GM19239 (cell line): ENCODE measurements at places on chromosomes 3 and 15.

DNA sequence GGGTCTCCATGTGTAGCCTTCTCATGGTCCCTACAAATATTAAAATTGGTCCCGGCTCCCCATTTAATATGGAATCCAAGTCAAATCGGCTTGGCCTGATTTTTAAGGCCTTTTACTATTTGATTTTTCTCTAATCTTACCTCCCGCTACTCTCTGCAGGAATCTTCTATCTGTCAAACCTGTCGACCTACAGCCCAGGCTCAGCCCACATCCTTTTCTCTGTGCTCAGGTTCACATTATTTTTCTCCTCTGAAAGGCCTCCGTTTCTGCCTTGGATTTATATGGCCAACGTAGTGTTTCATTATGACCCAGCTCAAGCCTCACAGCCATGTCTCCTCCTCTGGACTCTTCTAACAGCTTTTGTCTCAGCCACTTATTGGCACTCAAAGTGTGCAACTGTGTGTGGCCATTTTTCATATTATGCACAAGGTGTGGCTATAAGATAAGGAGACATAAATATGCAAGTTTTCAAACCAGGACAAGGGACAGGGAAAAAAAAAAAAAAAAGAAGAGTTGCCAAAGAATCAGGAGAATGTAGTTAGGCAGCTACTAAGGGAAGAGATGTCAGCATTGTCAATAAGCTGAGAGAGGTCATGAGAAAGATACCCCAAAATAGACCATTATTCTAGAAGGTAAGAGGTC lies 2.1 kb upstream of the GLCE start:
- no peak for DNase-seq

- DNase-seq = no peak
These were observed 130.2 kb upstream of the CFAP20DC start for GRCh38 chr3:59180006-59180405.

- no peak for DNase-seq
These were observed 29.7 kb upstream of the MYRIP start for GRCh38 chr3:39779511-39780230.

GRCh38 chr15:99716540-99717095 lies 16.6 kb downstream of the LYSMD4 start:
- DNase-seq = no peak

DNA sequence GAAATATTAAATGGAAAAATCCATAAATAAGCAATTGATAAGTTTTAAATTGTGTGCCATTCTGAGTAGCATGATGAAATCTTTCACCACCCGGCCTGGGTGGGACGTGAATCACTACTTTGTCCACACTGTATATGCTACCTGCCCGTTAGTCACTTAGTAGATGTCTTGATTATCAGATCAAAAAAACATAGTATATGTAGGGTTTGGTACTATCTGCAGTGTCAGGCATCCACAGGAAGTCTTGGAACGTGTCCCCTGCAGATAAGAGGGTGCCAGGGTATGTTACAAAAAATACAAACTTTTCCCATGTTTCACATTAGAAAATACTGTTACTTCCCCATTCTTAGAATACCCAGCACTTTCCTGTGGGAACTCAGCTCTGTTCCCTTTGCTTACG lies 35.2 kb downstream of the FAM81A start:
- DNase-seq = no peak

DNA sequence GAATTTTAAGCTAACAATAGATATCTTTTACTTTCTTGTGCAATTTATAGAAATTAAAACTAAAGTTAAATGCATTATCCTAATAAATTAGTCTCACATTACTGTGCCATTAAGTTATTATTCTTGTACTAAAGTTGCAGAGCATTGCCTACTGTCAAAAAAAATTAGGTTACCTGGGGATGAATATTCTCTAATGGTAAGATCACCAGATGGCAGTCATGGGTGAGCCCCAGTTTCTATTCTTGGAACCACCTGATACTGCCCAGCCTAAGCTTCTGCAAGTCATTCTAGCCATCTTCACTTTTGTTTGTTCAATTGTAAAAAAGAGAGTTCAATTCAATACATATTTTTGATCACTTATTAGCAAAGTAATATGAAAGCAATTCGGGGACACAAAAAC lies 213.2 kb downstream of the CADM2 start:
- DNase-seq = no peak

DNA sequence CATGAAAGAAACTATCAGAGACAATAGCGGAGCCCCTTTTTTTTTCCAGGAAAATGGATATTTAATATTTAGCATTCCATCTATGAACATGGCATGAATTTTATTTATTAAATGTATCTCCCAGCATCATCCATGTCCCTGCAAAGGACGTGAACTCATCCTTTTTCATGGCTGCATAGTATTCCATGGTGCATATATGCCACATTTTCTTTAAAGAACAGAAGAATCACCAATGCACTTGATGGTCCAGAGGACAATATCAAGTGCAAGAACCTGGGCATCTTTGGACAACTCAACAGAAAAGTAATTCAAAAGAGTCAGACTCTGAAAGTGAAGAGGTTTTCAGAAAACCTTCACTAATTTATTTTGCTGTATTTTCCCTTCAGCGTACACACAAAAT lies 133.0 kb upstream of the SLC7A14 start:
- no peak for DNase-seq

GRCh38 chr3:7315037-7315436 lies 454.1 kb downstream of the GRM7 start:
- DNase-seq = no peak

DNA sequence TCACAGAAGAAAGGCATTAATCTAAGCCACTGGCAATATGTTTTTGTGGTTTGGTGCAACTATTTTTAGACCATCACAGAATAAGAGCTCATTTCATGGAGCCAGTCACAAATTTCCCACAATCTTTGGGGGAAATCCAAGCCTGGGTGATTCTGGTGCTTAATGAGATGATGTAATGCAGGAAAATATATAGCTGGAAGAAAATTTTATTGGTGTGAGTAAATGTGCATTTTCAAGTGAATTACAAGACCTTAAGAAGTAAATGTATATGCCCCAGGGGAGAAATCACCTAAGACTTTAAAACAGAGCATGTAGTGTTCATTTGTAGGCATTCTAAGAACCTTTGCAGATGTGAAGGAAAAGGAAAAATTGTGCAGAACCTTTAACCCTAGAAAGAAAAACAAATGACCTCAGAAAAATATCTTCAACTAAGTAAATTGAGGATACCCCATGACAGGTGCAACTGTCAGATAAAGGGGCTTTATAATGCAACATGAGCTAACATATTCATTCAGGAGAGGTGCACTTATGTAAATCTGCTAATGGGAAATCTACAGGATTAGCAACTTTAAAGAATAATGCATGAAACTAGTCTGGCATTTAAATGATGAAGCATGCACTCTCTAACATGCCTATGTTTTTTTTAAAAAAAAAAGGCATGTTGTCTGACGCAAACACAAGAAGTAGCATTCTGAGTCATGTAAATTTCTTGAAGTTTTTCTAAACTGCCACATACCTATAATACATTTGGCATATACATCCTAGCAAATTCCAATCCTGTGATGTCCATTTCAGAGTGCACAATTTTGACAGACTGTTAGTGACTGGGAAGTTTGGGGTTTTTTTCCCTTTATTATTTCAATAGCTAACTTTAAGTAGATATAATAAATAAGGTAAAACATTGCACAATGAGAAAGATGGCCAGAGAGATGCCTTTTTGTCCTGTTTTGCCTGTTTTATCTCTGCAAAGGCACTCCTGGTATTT lies 105.1 kb downstream of the MEX3B start:
- DNase-seq = no peak

- DNase-seq = no peak
These were observed 6.0 kb upstream of the CCR8 start for GRCh38 chr3:39323494-39323893.

- peak; percentile 52 for DNase-seq
These were observed 9.6 kb upstream of the PSMD2 start for GRCh38 chr3:184289426-184289938.

DNA sequence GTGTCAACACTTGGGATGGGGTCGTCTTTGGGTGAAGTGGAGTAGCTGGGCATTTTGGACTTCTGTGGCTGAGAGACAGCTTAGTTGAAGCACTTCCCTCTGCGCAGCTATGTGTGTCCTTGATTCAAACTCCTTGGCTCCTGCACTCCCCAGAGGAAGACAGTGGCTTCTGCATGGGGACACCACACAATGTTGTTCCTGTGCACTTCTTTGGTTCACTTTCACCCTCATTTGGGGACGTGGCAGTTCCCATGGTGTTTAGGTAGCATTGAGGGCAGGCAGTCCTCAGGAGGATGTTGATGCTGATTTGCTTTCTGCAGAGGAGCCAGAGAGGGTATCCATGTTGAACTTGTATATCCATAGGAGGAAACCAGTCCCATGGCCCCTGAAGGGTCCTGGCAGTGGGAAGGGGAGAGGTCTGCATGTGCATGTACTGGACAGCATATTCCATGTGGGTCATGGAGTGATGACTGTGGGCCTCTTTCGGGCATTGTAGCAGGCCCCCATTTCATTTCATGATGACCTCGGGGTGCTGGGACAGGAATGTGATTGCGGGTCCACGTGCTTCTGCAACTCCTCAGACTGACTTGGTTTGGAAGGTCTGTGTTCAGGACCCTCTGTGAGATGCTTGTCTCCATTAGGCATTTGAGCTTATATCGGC lies 135.4 kb downstream of the SNRPN start:
- DNase-seq = no peak

- no peak for DNase-seq
These were observed 15.4 kb downstream of the CHST14 start for GRCh38 chr15:40486066-40486770.

GRCh38 chr3:45134758-45135521 lies 11.2 kb downstream of the CDCP1 start:
- no peak for DNase-seq

- no peak for DNase-seq
These were observed 17.9 kb upstream of the ATOSA start for GRCh38 chr15:52697051-52697450.

DNA sequence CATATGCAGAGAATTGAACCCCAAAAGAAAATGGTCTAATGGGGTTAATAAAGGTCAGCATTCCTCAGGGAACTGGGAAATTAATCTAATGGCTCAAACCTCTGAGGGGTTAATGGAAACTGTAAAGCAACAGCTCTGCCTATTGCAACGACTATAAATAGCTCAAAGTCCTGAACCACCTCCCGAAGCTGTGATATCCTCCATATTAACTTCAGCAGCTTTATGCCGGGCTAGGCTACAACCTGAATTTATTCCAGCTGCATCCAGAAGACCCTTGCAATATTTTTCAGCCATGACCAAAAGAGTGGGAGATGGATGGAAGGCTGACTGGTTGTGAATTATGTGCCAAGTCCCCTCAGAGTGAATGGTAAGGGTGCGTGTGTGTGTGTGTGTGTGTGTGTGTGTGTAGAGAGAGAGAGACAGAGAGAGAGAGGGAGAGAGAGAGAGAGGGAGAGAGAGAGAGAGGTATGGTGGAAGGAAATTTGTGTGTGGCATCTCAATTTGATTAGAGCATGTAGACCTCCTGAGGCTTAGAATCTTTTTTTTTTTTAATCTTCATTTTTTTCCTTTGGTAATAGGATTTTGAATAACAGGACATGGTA lies 109.9 kb downstream of the PDCD6IP start:
- no peak for DNase-seq

DNA sequence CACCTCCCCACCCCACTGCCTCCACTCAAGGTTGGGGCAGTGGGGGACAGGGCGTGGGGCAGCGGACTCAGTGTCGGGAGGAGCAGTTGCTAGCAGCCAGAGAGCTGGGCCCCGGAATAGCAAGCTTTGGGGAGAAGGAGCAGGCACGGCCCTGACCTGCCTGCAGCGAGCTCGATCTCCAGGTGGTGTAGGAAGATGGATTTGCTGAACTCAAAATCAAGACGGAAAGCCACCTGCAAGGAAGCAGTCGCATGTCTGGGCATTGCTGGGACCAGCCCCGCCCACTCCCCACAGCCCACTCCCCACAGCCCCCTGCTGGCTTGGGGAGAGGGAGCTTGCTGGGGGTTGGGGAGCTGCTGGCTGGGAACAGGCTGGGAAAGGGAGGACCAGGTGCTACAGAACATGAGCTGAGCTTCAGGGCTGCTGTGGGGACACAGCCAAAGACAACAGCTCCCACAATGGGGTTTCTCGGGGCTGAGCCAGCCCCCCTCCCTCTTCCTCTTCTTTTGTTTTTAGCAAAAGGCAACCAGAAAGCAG lies 38.0 kb downstream of the FEM1B start:
- no peak for DNase-seq

- no peak for DNase-seq
These were observed 114.1 kb upstream of the GALNT15 start for GRCh38 chr3:16060358-16060852.

DNA sequence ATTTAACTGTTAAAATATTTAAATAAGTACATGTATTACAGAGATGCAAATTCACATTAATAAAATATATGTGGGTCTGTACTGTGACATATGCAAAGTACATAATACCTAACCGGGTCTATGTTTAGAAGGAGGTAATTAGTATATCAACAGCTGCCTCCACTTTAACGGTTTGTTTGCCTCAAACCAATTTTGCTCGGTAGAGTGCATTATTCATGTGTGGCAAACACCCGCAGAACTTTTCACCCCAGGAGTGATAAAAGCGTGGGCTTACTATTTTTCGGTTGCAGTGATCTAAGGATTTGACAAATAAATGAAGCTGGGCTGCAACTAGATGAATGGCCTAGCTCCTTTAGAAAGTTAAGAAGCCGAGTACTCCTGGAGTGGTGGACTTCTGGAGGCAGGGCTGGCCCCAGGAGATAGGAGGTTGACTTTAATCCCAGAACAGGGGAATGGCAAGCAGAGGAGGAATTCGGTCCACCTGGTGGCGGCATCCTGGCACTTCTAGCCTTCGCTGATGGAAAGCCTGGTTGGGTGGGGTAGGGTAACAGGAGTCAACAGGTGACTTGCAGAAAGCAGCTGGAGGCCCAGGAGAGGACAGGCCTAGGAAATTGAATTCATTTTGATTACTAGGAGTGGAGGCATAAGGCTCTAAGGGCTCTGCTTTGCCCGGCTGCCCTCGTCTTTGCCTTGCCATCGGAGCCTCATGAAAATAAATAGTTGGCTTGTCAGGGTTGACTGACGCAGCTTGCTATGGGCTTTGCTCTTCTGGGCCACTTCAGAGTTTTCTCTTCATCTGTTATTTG lies 2.4 kb downstream of the SLCO3A1 start:
- no peak for DNase-seq

DNA sequence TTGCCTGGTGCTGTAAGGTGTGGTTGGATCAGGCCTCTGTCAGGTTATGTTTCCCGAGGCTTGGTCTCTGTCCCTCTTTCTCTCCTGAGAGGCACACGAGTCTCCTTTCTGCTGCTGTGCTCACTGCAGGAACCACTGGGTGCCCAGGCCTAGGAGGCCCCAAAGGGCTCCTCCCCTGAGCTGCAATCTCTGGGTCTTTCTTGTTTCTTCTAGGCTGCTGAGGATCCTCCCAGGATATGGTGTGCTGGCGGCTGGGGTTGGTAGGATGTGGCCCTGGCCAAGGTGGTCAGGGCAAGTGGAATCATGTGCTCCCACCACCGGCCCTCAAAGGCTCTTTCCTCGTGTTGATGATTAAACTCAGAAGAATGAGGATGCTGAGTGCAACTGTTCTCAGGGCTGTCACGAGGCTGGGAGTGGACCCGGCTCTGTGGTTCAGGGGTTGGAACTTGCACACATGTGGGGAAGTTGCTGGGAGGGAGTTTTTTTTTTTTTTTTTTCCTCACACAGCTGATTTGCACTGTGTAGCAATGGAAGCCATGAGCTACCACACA lies 43.6 kb upstream of the CTSH start:
- no peak for DNase-seq

GRCh38 chr3:111715911-111716523 lies 120.9 kb upstream of the ZBED2 start:
- no peak for DNase-seq

GRCh38 chr3:124787476-124788195 lies 57.4 kb downstream of the UMPS start:
- DNase-seq = no peak

- DNase-seq = peak; percentile 13
These were observed 20.1 kb upstream of the GOLGA6L2 start for GRCh38 chr15:23467110-23467600.

- no peak for DNase-seq
These were observed 55.8 kb upstream of the MYO5C start for GRCh38 chr15:52351206-52351908.
